ENCODE measurements at places on chromosomes 16 and 17.

DNA sequence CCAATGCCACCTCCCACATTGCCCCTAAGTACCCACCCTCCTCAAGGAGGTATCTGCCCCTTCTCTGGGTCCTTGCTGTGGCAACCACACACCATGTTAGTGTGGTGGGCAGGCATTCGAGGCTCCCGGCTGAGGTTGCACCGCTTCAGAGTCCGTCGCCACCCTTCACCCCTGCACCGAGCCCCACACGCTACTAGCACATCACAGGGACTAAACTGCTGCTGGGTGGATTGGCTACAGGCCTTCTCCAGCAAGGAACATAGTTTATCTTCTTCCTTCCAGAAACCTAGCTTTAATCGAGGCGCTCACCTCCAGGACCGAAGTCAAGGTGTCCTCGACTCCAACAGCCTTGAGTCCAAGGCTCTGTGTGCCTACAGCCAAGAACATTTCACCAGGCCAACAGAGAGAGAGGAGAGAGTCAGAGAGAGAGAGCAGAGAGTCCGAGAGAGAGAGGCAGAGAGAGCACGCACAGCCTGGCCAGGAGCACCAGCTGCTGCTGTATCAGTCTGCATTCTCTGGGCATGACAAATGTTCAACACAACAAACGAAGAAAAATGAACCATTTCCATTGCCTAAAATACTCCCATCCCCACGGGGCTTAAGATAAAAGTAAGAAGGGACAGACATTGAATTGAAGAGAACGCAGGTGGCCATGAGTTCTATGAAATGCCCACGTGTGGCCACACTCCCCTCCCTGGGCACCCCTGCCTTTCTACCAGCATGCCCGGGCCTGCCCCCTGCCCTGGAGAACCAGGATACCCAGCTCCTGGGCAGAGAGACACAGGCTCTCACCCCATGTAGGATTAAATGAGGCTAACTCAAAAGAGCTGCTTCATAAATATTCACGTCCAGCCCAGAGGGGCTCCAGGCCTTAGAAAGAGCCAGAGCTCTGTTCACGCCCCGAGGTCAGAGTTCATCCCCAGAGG, 94.9 kb downstream of the RBFOX3 start:
- DNase-seq: no peak

- no peak for DNase-seq
Observed at GRCh38 chr17:37826497-37827430, 81.9 kb upstream of the HNF1B start.

- DNase-seq: no peak
Observed at GRCh38 chr16:49108611-49109010, 173.0 kb downstream of the CBLN1 start.

DNA sequence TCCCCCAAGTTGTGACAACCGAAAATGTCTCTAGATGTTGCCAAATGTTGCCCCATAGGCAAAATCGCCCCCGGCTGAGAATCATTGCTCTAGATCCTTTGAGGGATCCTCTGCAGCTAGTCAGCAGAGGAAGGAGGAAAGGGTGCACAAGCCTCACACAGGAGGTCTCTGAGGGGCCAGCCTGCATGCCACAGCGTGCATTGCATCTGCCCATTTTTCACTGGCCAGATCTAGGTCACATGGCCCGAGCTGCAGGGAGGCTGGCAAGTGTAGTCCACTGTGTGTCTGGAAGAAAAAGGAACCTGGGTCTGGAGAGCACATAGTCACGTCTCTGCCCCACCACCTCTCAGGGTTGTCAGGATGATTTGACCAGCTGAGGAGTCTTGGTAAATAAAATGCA, 138.2 kb downstream of the CCT6B start:
- no peak for DNase-seq

DNA sequence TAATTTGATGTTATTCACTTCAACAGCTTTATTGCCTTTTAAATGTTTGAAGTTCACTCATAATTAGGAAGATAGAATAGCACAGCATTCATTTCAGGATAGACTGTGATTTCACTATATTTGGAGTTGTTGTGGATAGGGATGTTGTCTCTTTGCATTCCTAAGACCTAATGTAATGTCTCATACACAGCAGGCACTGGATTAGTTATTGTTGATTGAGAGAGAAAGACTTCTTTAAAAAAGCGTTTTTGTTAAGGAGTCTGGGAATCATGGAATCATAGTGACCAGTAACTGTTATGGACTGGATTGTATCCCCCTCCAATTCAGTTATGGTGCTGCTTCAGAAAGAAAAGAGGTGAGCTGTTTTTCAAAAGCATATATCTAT, 122.0 kb downstream of the USP22 start:
- no peak for DNase-seq

DNA sequence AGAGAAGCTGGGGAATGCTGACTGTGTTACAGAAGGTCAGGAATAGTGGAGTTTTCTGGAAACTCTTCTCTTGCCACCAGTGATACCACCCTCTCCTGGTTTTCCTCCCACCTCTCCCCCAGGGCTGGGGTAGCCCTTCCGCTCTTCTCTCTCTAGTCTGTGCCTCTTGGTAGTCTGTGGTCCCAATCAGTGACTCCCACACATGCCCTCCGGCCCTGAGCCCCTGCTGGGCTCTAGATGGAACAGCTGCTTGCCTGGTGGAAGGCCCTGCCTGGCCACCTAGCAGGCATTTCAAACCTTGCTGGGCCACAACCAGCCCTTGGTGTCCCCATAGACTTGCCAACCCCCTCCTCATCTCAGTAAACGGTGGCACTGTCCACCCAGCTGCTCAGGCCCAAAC, 15.2 kb upstream of the MTSS2 start:
- DNase-seq: no peak

GRCh38 chr17:60730273-60730672, 52.6 kb downstream of the BCAS3 start:
- DNase-seq: no peak

GRCh38 chr17:40615068-40615840, 32.4 kb downstream of the SMARCE1 start:
- DNase-seq: no peak

DNA sequence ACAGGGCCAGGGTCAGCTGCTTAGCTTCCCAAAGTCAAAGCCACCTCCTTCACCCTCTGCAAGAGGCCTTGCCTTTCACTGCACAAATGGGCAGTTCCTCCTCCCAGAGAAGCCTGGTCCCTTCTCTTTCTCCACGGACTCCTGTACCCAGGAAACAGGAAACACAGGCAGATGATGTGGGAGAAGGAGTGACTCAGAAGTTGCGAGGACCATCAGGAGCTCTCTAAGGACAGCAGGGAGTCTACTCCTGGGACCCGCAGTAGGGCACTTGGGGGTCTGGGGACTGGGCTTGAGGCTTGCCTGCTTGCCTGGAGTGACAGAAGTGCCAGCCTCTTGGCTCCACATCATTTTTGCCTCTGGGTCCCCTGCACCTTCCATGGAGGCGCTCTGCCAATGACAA, 47.4 kb upstream of the KSR1 start:
- DNase-seq: no peak

- no peak for DNase-seq
Observed at GRCh38 chr17:58228679-58229078, 9.6 kb upstream of the MKS1 start.

DNA sequence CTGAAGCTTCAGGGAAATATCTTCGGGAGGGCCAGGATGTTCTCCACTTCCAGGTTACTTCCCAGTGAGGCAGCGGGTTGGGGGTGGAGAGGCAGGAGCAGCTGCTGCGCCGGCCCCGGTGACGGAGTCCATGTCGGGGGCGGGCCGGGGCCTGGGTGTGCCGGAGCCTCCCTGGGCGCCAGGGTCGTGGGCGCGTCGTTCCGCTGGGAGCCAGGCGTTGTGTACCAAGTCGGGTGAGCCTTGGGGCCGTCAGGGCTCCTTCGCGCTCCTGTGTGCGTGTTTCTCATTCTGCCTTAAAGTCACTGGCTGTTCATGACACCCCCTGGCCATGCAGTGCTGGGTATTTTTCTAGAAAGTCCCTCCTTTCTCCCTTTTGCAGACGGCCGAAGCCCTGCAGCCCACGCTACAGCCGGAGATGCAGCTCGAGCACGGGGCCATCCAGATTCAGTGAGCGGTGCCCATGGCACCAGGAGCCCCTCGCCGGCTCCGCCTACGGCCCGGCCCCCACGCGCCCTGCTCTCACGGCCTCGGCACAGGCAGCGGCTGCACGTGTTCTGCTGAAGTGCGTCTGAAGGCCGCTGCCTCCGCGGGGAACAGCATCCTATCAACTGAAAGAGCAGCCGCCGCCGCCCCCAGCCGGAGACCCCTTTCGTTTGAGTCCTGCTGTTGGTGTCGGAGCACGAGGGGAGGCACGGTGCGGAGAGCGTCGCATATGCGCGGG, 125.1 kb downstream of the BANP start:
- DNase-seq: no peak

- DNase-seq: no peak
Observed at GRCh38 chr16:8589900-8590688, at the start of gene TMEM114. Gene TMEM114, minus strand, starts transcription at chr16:8590511. Its CDS starts 673 bp downstream, at chr16:8589838.

GRCh38 chr16:28326881-28327610, 34.7 kb downstream of the SBK1 start:
- DNase-seq: no peak

DNA sequence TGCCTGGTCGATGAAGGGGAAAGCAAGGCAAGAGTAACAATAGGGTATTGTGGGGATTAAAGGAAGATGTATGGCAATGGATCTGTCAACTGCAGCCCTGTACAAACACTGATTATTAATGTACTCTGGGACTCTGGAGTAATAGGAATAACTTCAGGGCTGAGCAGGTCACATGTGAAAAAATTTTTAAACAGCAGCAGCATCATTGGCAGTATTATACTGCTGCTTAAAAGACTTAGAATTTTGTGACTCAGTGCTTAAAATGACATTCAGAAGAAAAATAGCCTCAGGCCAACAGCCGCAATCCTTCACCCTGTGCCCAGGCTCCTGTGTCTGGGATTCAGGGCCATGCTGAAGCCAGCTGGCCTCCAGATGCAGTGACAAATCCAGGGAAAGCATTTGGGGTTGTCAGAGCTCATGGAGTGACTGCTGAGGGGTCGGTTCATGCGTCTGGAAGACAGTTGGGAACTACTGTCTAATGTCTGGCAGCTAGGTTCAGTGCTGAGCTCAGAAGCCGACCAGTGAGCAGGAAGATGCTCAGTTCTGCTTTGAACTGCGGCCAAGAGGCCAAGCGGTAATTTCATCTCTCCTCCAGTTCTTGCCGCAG, 22.2 kb downstream of the TEX2 start:
- peak; percentile 65 for DNase-seq

- DNase-seq: no peak
Observed at GRCh38 chr16:48632137-48632774, 22.3 kb upstream of the N4BP1 start.

DNA sequence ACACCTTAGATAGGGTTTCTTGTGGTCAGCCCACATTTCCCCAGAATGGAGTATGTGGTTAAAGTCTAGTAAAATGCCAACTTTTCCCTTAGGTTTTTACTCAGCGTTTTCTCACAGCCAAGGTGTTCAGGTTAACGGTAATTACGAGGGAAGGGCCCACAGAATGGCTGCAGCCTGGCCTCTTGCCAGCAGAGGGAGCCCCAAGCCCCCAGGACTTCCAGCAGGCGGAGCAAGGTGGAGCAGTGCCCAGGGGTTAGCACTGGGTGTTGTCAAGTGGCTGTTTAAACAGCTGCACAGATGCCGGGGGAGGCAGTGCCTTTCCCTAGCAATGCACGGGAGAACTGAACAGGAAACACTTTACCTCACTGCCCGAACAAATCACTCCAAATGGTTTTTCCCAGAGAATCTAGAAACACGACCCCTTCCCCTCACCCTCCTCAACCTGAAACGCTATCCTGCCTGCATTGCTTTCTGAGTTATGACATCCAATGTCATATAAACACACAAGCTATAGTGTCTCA, 6.6 kb downstream of the PHB1 start:
- no peak for DNase-seq

GRCh38 chr17:17805575-17805974, 31.2 kb downstream of the SREBF1 start:
- DNase-seq: no peak

- peak; percentile 44 for DNase-seq
Observed at GRCh38 chr16:66741169-66741900, 10.1 kb downstream of the DYNC1LI2 start.

DNA sequence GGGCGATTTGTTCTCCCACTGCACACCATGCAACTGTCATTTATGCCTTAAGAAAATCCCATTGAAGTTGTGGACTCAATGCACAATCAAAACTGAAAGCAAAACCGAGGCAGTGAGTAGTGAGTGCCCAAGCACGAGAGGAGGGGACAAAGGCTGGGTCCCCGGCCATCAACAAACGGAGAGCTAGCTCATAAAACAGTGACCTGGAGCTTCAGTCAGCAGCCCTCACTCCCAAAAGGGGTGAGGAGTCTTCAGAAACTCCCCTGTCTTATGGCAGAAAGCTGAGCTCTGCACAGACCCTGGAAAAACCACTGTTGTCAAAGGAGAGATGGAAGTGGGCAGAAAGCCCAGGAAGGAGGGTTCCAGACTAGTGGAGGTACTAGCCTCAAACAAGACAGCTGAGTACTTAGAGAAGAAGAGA, 96.9 kb downstream of the ADCY9 start:
- DNase-seq: no peak

- DNase-seq: no peak
Observed at GRCh38 chr17:31269036-31269577, 27.9 kb downstream of the OMG start.

DNA sequence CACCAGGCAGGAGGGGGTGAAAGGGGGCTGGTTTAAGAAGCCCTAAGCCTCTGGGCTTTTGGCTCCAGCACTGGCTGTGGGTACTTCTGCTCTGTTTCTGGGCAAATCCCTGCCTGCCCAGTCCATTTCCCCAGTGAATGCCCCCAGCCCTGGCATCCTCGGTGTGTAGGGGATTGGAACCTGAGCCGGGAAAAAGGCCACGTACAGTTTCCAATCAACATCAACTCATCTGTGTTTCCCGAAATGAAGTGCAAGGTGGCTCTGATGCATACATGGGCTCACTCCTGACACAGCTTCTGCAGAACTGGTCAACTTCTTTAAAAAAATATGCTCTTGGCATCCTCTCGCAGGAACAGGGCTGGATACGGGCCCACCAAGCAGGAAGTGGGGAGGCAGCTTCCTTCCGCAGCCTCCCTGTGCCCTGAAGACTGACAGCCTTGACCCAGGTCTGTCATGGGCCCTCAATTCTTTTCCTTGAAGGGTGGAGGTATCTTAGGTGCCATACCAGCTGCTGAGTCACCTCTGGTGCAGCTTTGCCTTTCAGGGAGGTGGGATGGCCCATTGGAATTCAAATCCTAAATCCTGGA, 73.3 kb downstream of the N4BP1 start:
- DNase-seq: no peak

DNA sequence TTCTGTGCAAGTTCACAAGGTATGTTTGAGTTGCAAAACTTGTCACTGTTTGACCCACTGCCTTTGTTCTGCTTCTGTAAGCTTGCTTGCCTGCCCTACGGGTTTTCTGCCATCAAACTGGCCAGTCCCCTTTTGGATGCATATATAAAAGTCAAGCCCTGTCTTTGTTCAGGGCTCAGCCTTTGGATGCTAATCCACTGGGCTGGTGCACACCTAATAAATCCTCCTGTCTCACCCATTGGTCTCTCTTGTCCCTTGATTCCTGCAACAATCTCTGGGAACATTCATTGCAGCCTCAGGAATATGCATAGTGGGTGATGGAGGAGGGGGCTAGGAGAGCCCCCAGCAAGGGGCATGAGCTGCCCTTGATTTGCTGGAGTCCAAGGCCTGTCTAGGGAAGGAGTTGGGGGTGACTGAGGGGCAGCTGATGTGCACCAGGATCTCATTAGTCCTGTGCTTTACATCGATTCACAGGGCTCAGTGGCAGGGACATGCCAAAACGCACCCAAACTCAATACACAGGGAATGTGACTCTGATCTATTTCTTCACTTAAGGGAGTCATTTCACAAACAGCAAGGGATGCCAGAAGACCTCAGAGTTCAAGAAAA, 225.4 kb upstream of the NLRP1 start:
- DNase-seq: no peak

GRCh38 chr16:64910356-64910755, 211.5 kb downstream of the CDH11 start:
- no peak for DNase-seq

GRCh38 chr17:58330997-58331814, 2.6 kb upstream of the TSPOAP1 start:
- no peak for DNase-seq
